Upper lobe of left lung (tissue), 6 donors: ENCODE measurements at places on chromosomes 3 and 15. TPM values are rescaled to one million over a fixed set of nuclear protein-coding genes. Genes with fewer than 3 reads are reported as not detected.
A peak's percentile ranks its signal among the peaks of the same experiment; 100 is the strongest.

GRCh38 chr3:23966328-23966727 lies 21.2 kb downstream of the NR1D2 start:
- no peak overlapping the region for H3K27ac ChIP-seq
- no peaks in the 10 kb centered on the region for H3K4me1 ChIP-seq
- DNase-seq: no peak
- H3K27me3 ChIP-seq: no peaks in the 10 kb centered on the region

GRCh38 chr3:50245831-50246516 lies 10.0 kb downstream of the GNAI2 start:
- peaks cover 100% of the 10 kb centered on the region for H3K4me1 ChIP-seq
- peaks cover 2% of the 10 kb centered on the region for H3K36me3 ChIP-seq
- H3K4me3 ChIP-seq: peak overlapping the region; percentile 46
- H3K27ac ChIP-seq: peak overlapping the region; percentile 98

- H3K27me3 ChIP-seq: no peaks in the 10 kb centered on the region
- H3K4me3 ChIP-seq: no peak overlapping the region
- no peaks in the 10 kb centered on the region for H3K4me1 ChIP-seq
- no peak overlapping the region for H3K27ac ChIP-seq
- no peaks in the 10 kb centered on the region for H3K36me3 ChIP-seq
These were observed 80.6 kb downstream of the MYLK start for GRCh38 chr3:123803521-123803920.

Gene TM4SF18
- total RNA-seq: 2.1 TPM

Gene ARGFX
- not detected for total RNA-seq

Gene MAGEF1
- total RNA-seq: 30.9 TPM

- H3K4me3 ChIP-seq: no peak overlapping the region
- H3K27ac ChIP-seq: peak overlapping the region; percentile 69
- no peaks in the 10 kb centered on the region for H3K36me3 ChIP-seq
- DNase-seq: no peak
- H3K27me3 ChIP-seq: no peaks in the 10 kb centered on the region
- peaks cover 10% of the 10 kb centered on the region for H3K4me1 ChIP-seq
These were observed 49.1 kb downstream of the FMN1 start for GRCh38 chr15:33145447-33145846.

Gene CHRFAM7A
- total RNA-seq: 4.5 TPM

Gene MYZAP
- total RNA-seq: 36.6 TPM

Gene GRAMD1C
- total RNA-seq: 4.0 TPM

Gene SLC22A13
- total RNA-seq: 0.34 TPM

GRCh38 chr3:151379083-151379734 lies 5.3 kb downstream of the P2RY12 start:
- H3K4me3 ChIP-seq: no peak overlapping the region
- H3K36me3 ChIP-seq: no peaks in the 10 kb centered on the region
- no peaks in the 10 kb centered on the region for H3K4me1 ChIP-seq
- H3K27me3 ChIP-seq: no peaks in the 10 kb centered on the region
- no peak overlapping the region for H3K27ac ChIP-seq
- DNase-seq: no peak

Gene TIPARP
- total RNA-seq: 39.8 TPM

DNA sequence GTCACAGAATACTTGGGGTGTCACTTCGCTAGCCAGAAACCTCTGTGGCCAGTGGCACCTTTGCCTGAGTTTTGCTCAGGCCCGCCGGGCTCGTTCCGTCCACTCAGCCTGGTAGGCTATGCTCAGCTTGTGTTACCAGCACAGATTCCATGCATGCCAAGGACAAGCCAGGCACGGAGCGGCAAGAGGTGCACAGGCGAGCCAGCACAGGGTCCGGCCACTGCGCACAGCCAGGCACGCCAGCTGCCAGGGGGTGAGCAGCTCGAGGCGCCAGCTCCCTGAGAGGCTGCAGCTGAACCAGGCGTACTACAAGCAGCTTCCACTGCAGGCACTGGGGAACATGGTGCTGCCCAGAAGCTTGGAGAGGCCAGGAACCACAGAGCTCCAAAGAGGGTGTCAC lies 14.7 kb downstream of the PCYT1A start:
- H3K4me1 ChIP-seq: peaks cover 3% of the 10 kb centered on the region
- no peak overlapping the region for H3K4me3 ChIP-seq
- no peak for DNase-seq
- peaks cover 29% of the 10 kb centered on the region for H3K36me3 ChIP-seq
- H3K27ac ChIP-seq: no peak overlapping the region

DNA sequence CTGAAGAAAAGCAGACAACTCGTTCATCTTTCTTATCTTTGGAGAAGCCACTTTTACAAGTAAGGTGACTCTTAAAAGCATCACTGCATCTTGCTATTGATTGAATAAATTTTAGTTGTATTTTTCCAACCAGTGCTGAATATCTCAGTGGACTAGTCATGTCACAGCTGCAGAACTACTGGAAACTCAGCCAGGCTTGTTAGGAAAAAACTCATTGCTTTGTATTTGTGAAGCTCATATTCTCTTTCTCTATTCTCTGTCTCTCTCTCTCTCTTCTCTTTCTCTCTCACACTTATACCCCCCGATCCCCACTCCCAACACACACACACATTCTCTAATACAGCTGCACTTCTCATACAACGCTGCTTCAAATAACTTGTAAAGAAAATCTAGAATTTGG lies 104.3 kb downstream of the WDR76 start:
- no peaks in the 10 kb centered on the region for H3K4me1 ChIP-seq
- no peak overlapping the region for H3K27ac ChIP-seq
- no peak for DNase-seq
- no peak overlapping the region for H3K4me3 ChIP-seq

- H3K27me3 ChIP-seq: no peaks in the 10 kb centered on the region
- DNase-seq: no peak
- H3K27ac ChIP-seq: no peak overlapping the region
- H3K36me3 ChIP-seq: no peaks in the 10 kb centered on the region
These were observed 47.0 kb upstream of the PPIB start for GRCh38 chr15:64209680-64210334.

DNA sequence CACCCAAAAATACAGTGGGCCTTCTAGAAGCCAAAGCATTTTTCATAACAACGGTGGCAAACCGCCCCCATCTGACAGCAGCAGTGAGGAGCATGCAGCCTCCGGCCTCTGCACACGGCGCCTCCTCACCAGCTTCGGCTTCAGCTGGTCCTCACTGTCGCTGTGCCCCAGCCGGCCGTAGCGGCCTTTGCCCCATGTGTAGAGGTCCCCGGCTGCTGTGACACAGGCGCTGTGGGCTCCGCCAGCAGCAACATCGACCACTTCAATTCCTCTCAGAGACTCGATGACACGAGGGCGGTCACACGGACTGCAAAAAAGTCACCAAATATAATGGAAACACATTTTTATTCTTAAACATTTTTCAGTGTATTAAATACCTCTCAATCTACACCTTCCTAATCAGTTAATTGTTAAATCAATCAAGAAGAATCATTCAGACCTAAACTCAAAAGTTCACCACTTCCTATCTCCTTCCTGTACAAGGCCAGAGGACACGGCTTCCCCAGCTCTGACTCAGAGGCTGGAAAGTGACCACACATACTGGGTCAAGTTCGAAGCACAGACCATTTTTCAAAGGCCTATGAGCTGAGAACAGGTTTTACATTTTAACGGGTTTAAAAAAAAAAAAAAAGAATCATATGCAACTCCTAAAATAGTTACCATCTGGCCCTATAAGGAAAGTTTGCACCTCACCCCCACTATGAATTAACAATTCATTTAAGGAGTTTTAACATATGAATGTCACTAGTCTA lies 33.6 kb upstream of the OCA2 start:
- H3K4me3 ChIP-seq: no peak overlapping the region
- H3K4me1 ChIP-seq: no peaks in the 10 kb centered on the region
- no peak for DNase-seq
- H3K36me3 ChIP-seq: peaks cover 3% of the 10 kb centered on the region
- H3K27me3 ChIP-seq: no peaks in the 10 kb centered on the region

DNA sequence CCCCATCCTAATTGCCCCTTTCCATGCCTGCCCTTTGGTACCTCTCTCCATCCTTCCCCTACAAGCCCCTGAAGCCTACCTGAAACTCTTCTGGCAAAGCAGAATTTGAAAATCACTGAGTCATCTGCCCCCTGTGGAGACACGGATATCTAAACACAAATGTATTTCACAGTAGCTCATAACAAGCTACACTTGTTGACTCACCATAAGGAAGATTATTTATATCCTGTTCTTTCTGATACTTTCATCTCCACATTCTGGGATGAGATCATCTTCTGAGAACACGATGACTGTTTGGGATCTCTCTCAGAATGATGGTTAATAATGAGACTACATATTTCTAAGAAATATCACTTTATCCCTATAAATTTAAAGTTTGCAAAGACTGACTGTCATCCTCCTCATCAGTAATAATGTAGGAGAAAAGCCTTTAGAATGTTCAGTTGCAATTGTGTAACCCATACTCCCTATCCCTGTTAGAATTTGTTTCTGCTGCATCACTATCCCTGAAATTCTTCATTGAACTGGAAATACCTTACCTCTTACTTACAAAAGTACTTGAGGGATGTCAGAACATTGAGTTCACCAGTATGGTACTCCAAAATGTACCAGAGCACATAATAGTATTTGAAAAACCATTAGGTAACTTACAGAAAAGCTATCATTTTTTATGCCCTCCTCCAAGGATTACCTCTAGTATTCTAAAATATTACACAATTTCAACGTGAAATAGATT lies 116.1 kb upstream of the IL12A start:
- no peaks in the 10 kb centered on the region for H3K36me3 ChIP-seq
- H3K4me3 ChIP-seq: no peak overlapping the region
- H3K4me1 ChIP-seq: peaks cover 41% of the 10 kb centered on the region

Gene SI
- total RNA-seq: not detected

DNA sequence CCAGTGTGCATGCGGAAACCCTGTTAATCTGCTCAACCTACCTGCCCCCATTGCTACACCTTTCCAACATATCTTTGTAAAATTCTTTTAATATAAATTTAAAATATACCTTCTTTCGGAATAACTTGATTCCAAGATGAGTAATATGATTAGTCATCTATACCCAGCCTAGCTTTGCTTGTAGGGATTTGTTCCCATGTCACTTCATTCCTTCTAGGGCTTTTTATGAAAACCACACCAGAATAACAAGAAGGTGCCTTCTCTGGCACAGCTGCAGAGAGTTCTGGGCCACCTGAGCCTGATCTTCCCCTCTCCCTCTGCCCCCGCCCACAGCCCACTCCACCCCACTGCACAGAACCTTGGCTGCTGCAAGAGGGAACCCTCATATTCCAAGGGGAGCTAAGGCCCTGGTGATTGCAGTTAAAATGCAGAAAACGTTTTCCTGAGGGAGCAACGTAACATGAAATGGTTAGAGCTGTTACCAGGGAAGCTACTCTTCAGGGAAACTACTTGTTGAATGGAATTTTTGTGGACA lies 38.6 kb upstream of the HACD2 start:
- H3K36me3 ChIP-seq: peaks cover 58% of the 10 kb centered on the region
- H3K27ac ChIP-seq: no peak overlapping the region
- no peaks in the 10 kb centered on the region for H3K27me3 ChIP-seq
- no peak for DNase-seq
- H3K4me1 ChIP-seq: peaks cover 5% of the 10 kb centered on the region

GRCh38 chr15:29637555-29637954 lies 184.7 kb downstream of the TJP1 start:
- H3K27ac ChIP-seq: no peak overlapping the region
- no peak for DNase-seq
- no peaks in the 10 kb centered on the region for H3K36me3 ChIP-seq

DNA sequence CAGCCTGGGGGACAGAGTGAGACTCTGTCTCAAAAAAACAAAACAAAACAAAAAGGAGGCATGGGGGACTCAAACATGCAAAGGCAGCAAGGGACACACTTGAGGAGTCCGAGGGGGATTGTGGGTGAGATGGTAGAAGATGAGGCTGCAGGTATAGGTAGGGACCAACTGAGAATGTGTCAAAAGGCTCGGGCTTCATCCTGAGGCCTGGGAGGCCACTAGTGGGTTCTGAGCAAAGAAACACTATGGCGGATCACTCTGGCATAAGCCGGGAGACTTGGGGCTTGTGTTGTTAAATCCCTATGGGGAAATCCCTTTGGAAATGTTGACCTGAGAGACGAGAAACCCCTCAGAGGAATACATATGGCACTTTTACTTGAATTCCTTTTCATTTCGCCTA lies 21.2 kb downstream of the ZNF710 start:
- no peaks in the 10 kb centered on the region for H3K36me3 ChIP-seq
- no peak overlapping the region for H3K4me3 ChIP-seq
- H3K4me1 ChIP-seq: peaks cover 38% of the 10 kb centered on the region
- H3K27me3 ChIP-seq: no peaks in the 10 kb centered on the region
- no peak overlapping the region for H3K27ac ChIP-seq
- peak; percentile 9 for DNase-seq

Gene NME9
- total RNA-seq: 3.8 TPM

Gene EXD1
- total RNA-seq: not detected

Gene MED12L
- 0.27 TPM for total RNA-seq

DNA sequence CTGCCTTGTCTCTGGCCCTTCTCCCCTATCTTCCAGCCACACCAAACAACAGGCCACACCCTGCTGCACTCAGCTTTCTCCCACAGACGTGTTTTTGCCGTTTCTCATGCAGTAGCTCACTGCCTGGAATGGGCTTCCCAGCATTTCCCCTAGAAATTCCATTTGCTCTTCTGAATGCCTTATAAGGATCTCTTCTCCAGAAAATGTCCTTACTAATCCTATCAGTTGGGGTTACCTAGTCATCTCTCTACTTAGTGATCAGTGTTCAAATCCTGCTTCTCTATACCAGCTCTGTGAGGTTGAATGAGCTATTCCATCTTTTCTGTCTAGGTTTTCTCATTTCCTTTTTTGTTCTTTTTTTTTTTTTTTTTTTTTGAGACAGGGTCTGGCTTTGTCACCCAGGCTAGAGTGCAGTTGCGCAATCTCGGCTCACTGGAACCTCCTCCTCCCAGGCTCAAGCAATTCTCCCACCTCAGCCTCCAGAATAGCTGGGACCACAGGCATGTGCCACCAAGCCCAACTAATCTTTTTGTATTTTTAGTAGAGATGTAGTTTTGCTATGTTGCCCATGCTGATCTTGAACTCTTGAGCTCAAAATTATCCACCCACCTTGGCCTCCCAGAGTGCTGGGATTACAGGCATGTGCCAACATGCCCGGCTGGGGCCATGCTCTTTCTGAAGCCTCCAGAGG lies 98.2 kb upstream of the CHD2 start:
- no peak overlapping the region for H3K4me3 ChIP-seq
- no peak for DNase-seq
- H3K36me3 ChIP-seq: no peaks in the 10 kb centered on the region
- peaks cover 37% of the 10 kb centered on the region for H3K4me1 ChIP-seq
- H3K27ac ChIP-seq: peak overlapping the region; percentile 95
- no peaks in the 10 kb centered on the region for H3K27me3 ChIP-seq

DNA sequence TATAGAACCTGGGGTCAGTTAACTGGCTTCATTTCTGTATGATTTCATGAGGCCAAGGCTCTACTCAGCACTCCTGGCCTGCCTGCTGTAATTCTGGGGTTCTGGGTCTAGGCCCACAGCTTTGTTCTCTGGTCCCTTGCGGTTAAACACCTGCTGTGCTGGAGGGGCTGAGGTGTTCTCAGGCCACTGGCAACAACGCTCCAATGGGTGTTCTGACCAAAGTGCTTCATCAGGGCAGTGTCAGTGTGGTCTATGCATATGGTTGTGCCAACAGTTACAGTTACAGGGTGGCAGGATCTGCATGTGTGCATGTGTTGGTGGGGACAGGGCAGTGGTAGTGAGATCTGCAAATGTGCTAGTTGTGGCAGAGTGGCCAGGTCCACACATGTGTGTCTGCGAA lies 64.1 kb upstream of the GMNC start:
- H3K4me1 ChIP-seq: no peaks in the 10 kb centered on the region
- H3K36me3 ChIP-seq: no peaks in the 10 kb centered on the region
- no peak for DNase-seq
- no peak overlapping the region for H3K27ac ChIP-seq
- H3K27me3 ChIP-seq: no peaks in the 10 kb centered on the region
- no peak overlapping the region for H3K4me3 ChIP-seq

Gene FBXO40
- total RNA-seq: not detected
